RCC 7860 (cell line): ENCODE measurements at places on chromosomes 13 and 19.
A peak's percentile ranks its signal among the peaks of the same experiment; 100 is the strongest.

DNA sequence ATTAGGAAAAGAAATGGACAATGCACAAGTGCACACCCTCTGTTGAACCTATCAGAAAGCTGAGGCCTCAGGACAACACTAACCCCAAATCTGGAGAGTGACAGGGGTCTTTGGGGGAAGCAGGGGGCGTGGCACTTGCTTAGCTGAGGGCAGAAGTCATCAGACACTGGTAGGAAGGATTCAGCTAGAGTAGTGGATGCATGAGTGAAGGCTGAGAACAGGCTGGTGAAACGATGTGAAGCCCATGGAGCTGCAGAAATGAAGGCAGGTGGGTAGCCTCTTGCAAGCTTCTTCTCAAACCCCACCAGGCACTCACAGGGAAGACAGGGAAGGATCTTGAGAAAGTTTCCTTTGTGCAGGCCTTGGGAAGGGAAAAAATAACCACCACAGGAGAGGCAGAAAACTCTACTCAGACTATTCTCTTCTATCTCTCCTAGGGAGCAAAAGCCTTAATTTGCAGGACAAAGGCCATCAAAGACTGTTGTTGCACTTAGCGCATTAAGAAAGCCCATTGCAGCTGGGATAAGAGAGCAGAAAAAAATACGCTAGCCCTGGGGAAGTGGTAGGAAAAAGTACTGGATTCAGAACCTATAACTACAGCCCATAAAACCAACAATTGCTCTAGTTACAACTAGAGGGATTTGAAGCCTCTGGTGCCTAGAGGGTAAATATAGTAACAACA is 193.3 kb upstream of the ZNF536 start:
- DNase-seq, result no peak

- no peak for DNase-seq
These were observed 1.7 kb downstream of the DPY19L3 start for GRCh38 chr19:32407004-32407992.

- DNase-seq, result peak; percentile 44
These were observed 15.3 kb upstream of the GPR183 start for GRCh38 chr13:99322297-99323103.

- DNase-seq, result no peak
These were observed 13.6 kb downstream of the TNFSF13B start for GRCh38 chr13:108283110-108283509.

DNA sequence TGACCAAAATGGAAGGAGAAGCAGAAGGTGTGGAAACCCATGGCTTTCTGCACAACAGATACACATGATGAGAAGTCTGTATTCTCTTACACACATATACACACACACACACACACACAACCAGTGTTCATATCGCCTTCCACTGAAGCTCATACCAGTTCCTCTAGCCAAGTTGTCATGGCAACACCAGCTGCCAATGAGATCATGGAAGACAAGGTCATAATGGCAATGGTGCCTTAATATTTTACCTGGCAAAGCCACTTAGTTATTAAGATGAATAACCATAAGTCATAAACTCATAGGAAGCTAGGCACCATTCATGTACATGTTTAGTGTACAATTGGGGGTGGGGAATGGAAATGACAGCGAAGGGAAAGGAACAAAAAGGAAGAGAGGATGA is 2.6 kb upstream of the DHRS12 start:
- no peak for DNase-seq

DNA sequence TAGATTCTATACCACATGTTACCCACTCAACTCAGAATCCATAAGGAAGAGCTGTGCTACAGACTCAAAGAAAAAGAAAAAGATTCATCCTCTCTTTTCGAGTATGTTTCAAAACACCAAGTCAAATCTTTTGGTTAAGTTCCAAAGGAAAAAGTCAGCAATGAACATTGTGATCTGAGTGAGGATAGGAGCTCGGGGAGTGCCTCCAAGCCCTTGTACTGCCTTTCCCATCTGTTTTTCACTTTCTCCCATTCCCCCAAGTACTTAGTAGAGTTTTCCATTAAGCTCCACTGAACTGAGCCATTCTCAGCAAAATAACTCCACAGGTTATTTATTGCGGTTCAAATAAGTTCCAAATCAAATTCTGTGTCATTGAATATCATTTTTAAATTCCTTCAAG is 47.7 kb upstream of the MAB21L1 start:
- DNase-seq, result no peak

DNA sequence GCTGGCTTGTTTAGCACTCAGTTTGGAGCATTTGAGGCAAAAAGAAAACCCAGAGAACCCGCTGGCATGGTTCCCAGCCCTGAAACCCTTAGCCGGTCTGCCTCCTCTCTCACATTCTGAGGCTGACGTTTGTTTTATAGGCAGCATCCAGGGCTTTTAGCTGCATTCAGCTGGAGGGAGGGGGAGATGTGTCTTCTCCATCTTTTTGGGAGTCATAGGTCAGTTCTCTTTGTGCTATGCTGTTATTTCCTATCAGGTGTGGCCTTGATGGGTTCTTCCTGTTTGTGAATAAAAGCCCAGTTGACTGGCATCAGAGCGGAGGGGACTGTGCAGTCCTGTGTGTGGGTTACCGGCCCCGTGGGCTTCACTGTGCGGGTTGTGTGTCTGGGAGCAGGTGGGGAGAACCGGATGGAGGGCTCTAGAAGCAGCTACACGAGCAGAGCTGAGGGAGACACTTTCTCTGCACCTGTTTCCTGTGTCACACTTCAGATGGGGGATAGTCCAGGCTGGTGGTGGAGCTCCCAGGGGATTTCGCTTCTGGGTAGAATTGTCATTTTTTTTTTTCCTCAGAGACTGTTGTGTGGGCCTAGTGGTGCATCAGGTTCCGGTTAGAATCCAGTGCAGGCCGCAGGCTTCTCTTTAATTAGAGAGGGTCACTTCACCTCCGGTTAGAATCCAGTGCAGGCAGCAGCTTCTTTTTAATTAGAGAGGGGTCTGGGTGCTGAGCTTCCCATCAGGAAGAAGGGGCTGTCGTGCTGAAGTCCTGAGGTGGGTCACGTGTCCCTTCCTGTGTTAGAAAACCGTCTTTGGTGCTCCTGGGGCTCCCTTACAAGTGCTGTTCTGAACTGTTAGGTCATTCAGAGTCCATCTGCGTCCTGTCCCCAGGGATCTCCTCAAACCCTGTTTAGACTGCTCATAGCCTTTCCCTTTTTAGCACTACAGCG is 69.6 kb downstream of the ARHGEF7 start:
- DNase-seq, result no peak

- DNase-seq, result no peak
These were observed 97.5 kb downstream of the INSR start for GRCh38 chr19:7196763-7197118.

- DNase-seq, result no peak
These were observed 9.7 kb downstream of the FBXL12 start for GRCh38 chr19:9808855-9809824.

- DNase-seq, result no peak
These were observed 26.5 kb upstream of the SPRY2 start for GRCh38 chr13:80367473-80367872.

DNA sequence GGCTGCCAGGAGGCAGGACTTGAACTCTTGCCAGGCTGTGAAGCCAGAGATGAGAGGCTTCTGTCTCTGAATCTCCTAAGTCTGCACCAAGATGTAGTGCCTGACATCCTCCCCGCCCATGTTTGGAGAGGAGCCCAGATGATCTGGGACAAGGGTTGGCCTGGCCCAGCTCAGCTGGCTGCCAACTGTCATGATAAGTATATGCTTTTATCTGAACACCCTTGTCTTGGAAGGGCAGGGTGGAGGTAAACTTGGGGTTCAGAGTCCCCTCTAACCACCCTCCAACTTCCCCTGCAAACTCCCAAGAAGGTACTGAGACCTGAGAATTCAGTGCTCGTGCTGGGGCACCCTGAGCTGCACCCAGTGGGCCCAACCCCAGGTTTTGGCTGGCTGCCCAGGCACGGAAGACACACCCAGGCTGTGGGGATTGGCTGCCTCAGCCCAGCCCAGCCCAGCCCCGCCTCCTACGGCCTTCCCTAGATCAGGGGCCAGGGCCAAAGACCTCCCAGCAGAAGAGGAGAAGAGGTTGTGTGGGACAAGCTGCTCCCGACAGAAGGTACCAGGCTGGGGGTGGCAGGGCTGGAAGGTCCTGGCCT is at the start of gene CYP4F12:
TSS of gene CYP4F12 (plus strand) at position 508 of the 596 bp plus-strand sequence. CDS start 443 bp downstream, outside the sequence.
- no peak for DNase-seq

- DNase-seq, result no peak
These were observed 50.8 kb downstream of the USP12 start for GRCh38 chr13:27120811-27121210.

DNA sequence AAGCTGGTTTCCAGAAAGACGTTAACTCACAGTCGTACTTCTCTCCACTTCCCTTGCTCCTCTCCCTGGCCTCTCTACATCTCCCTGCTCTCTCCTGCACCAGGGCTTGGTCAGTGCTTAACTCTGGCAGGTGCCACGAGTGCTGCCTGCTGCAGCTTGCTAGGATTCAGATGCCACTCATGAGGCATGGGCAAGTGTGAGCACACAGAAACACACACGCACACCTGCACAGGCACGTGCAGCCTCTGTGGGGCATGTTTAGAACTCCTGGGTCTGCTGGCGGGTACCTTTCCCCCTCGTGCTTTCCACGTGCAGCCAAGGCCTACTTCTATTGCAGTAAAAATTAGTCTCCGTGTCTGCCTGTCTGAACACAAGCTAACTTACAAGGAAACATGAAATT is 31.8 kb downstream of the SOX1 start:
- DNase-seq, result no peak

DNA sequence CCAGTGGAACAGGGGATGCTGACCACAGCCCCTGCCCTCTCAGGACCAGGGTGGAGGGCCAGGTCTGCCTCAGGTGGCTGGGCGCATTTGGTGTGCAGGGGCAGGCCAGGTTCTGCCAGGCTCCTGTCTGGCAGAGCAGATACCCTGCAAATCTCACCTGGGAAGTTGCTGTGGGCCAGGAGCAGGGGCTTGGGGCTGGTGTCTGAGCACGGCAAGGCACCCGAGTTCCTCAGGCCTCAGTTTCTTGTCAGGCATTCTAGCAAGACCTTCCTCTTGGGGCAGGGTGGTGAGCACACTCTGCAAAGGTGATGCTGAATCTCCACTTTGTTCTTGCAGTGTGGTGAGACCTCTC is 1.1 kb downstream of the CRTC1 start:
- DNase-seq, result no peak

DNA sequence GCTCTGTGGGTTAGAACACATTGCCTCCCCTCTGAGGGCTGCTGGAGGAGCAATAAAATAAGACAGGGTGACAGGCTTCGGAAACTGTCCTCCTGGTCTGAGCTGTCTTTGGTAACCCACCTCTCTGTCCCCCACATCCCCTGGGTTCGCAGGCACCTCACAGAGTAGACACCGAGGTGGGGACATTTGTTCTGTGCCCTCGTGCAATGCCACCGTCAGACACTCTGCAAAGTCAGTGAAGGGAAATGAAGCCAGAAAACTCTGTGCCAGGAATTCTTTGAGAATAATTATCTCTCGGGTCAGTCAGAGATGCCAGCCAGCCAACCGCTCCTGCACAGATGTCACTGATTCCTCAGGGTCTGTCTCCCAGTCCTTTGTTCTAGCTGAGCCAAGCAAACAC is 493.6 kb downstream of the FOXO1 start:
- DNase-seq, result no peak

GRCh38 chr13:102993348-102993747 is 72.9 kb downstream of the SLC10A2 start:
- no peak for DNase-seq

DNA sequence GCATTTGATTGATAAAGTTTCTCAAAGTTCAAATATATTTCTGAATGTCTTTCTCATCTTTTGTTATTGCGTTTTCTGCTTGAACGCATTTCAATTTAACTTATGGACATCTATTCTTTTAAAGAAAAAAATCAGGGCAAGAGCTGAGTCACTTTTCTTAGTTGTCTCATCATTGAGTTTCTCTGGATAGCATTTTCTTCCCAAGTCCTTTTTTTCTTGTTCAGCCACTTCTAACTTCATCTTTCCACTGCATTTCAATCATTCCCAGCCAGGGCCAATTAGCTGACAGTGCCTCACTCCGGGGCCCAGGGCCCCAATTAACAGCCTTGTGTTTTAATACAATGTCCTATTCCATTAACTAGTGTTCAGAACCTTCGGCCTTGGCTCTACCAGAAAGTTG is 216.3 kb downstream of the B3GLCT start:
- DNase-seq, result no peak

DNA sequence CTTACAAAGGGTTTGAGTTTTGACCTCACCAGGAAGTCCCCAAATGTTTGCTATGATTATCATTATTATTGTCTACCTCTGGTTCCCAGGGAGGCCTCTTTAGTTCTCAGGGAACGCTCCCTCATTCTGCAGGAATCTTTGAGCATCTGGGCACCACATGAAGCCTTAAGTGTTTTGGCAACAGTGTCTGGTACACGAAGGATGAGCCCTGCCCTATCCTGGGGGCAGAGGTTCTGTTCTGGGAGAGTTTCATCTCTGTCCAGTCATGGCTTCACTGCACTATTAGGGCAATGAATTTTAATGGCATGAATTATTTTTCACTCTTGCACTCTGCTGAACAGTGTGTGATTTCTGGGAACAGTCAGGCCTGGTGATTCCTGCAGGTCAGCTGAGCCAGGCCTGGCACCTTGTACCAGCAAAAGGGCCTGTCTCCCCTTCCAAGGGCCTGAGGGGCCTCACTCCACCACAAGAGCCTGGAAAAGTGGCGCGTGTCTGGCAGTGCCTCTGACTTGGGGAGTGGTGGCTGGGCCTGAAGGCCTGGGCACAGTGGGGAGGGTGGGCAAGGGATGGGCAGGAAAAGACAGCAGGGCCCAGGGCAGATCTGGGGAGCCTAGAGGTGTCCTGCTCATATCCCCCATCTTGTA is 4.6 kb downstream of the FAM187B start:
- no peak for DNase-seq

DNA sequence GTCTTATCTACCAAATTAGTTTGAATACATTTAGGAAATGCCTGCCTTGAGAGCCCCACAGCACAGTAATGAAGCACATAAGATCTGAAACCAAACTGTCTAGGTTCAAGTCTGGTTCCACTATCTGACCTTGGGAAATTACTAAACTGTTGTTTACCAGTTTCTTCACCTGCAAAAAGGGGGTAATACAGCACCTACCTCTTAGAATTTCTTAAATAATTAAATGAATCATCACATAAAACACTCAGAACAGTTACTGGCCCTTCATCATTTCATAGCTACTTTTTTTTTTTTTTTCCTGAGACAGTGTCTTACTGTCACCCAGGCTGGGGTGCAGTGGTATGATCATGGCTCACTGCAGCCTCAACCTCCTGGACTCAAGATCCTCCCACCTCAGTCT is 59.6 kb downstream of the USP12 start:
- DNase-seq, result no peak

DNA sequence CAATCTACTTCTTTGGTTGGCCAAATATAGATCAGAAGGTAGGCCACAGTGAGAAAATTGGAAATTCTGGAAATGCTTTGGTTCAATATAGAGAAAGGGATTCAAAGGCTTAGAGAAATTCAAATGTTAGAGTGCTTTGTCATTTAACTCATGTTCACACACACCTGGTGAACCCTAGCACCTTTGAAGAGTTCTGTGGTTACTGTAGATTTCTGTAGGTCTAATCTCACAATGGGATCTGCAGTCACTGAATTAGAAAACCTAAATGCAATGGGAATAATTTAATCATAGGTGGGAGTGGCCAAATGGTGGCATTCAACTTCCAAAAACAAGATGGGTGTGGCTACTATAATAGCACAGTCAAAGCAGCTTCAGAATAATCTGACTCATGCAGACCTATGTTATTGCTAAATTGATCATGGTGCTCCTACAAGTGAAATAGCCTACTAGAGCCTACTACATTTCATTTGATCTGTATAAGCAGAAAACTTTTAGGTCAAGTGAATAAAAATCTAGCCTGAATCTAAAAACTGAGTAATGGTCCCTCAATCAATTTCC is 1152.9 kb downstream of the PCDH9 start:
- no peak for DNase-seq
